ENCODE measurements at places on chromosomes 1 and 21. TPM values are rescaled to one million over a fixed set of nuclear protein-coding genes. Genes with fewer than 3 reads are reported as not detected.

Gene ATP6V1G3
- not detected for total RNA-seq

Gene FAM131C
- 0.43 TPM for total RNA-seq

Gene CENPS
- 10.0 TPM for total RNA-seq

Gene SNAP47
- total RNA-seq: 57.1 TPM

Gene KMO
- not detected for total RNA-seq

Gene KANK4
- total RNA-seq: not detected

Gene FCN3
- not detected for total RNA-seq

Gene CYYR1
- total RNA-seq: not detected

GRCh38 chr1:243718893-243719292 is 131.2 kb downstream of the AKT3 start:
- DNase-seq: no peak

DNA sequence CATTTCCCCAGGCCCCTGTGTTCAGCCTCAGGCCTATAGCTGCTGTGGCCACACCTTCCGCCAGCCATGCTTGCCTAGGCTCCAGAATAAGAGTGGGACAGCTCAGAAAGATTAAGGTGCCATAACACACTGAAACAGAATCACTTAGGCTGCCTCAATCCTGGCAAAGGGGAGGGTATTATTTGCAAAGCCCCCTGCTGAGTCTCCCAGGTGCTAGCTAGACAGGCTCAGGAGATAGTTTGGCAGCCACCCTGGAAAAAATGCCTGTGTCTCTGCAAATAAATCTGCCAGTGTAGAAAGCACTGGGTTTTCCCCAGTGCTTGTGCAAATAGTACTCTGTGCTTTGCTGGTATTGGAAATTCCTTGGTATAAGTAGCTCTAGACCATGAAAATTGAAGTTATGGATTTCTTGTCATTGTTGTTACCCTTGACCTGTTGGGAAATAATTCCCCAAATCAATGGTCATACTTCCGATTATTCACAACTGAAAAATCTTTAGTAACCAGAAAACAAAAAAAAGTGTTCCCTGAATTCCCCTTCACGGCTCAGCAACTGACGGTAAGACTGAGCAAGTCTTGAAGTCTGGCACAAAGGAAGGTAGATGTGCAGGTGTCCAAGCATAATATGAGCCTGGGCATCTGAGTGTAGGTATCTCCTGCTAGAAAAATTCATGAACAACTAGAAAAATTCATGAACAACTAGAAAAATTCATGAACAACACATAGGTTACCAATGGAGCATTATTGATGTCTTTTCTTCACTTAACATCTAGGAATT is 56.9 kb downstream of the PROX1 start:
- no peak for DNase-seq

- DNase-seq: no peak
Observed at GRCh38 chr21:44766818-44767354, 34.7 kb downstream of the UBE2G2 start.

GRCh38 chr1:194535369-194535768 is 1349.0 kb upstream of the B3GALT2 start:
- no peak for DNase-seq

- no peak for DNase-seq
Observed at GRCh38 chr1:183180634-183181056, 5.4 kb upstream of the LAMC2 start.

DNA sequence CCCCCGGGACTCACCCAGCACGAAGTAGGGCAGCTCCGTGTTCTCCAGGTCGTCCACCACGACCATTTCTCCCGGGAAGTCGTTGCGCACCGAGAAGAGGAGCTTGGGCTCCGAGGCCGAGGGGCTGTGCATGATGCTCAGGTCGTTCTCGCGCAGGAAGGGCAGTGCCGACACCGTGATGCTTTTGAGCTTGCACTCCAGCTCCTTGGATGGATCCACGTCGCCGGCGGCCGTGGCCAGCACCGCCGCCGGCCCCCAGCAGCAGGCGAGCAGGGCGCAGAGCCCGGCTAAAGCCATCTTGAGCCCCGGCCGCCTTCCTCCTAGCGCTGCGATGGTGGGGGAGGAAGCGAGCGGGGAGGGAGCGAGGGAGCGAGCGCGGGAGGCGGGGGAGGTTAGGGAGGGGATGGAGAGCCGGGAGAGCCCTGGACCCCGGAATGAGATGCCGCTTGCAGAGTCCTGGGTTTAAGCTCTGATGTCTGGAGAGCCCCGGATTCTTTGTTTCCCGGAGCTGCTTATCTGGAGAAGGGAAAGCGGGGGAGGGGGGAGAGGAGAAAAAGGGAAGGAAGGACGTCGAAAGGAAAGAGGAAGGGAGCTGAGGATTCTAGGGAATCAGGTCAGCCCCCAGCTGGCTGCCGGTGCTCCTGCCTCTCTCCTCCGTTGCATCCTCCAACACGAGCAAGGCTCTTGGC is at the start of gene ASTN1:
TSS of gene ASTN1 (minus strand) at position 333 of the 689 bp plus-strand sequence. CDS start at position 297, 36 bp downstream.
- no peak for DNase-seq

DNA sequence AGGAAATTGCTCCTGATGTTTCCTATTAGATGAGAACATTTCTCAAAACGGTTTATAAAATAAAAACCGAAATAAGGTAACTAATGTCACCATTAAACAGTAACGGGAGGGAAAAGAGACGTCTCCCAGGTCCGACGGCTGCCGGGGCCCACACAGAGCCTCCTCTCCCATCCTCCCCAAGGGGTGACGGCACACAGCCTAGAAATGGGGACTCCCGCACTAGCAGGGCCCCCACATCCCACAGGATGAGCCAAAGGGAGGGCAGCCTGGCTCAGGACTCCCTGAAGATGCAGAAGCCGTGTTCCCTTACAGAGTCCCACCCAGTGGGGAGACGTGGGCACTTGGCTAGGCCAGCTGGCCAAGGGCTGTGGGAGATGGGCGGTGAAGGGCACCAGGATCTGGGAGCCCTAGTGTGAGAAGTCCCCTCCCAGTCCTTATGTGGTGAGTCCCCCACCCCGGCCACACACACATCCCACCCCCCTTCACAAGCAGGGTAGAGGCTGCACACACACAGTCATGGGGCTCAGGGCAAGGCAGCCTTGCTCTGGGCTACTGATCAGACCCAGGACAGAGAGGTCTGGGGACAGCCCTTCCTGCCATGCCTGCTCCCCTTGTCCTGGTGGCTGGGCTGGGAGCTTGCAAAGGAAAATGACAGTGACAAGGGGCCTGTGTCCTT is 3.3 kb downstream of the KRTAP10-3 start:
- DNase-seq: no peak

DNA sequence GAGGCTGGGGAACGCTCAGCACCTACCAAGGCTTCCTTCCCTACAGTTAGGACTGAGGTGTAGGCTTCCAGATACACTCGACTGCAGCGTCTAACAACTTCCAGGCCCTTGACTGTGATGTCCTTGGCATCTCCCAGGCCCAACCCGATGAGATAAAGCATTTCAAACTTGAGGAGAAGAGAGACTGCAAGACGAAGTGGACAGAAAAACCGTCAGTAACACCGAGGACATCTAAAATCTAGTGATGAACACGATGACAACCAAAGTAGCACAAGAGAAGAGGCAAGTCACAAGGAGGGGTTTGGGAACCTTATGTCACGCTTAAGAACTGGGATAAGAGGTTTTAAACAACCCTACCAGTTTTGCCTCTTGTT is 314 bp downstream of the DPH5 start:
- no peak for DNase-seq

DNA sequence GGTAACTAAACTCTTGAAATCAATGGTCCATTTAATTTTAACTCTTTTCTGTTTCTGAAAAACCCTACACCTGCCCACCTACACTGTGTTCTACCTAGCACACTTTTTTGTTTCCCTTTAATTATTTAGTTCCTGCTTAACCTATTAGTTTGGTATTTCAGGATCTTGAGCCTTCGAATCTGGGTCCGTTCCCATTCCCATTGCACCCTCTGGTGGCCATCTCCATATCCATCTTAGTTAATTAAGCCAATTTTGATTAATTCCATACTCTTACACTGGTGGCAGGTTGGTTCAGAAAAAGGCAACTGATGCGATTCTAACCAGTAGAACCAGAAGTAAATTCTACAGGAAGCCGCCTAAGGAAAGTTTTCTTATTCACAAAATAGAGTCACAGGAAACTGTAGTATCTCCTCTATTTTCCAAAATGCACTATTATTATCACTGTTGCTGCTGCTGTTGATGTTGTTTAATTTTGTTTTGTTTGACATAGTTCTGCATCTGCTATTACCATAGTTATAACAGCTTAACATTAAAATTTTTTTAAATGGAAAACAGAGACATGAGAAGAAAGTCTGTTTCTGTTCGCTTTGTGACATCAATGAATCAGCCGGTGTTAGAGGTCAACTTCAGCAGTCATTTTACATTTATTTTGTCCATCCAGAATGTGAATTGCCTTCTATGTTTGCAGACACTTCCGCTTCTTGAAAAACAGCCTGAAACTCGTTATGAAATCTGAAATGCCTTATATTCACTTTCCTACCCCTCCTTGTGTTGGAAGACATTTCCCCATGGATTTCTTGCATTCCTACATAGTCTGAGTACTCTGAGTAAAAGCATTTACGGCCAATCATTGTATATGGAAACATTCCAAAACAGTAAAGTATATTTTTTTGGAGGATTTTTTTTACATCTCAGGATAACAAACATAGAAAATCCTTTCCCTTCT is 115.5 kb upstream of the NCAM2 start:
- peak; percentile 60 for DNase-seq

DNA sequence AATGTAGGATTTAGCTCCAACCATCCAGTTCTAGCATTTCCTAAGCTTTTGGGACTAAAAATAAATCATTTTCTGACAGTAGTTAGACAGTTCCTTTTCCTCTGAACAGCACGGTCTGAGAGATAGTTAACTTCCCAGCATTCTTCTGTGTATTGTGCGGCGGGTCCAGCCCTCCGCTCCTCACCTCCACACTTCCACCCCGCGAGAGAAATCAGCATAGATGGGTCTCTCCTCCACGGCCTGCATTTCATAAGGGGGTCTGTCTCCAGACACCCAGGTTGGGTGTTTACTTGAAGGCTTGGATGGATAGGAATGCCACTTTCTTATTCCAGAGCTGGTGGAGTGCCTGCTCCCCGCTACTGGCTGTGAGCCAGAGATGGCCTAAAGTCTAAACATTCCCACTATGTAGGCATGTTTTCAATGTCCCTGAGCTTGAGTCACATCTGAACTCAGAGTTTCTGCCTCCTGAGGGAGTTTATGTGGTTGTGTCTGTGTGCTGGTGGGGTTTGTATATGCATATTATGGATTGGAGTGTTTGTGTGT is 38.0 kb upstream of the PPP2R5A start:
- DNase-seq: no peak

- DNase-seq: no peak
Observed at GRCh38 chr1:111719135-111719534, 20.1 kb downstream of the INKA2 start.

DNA sequence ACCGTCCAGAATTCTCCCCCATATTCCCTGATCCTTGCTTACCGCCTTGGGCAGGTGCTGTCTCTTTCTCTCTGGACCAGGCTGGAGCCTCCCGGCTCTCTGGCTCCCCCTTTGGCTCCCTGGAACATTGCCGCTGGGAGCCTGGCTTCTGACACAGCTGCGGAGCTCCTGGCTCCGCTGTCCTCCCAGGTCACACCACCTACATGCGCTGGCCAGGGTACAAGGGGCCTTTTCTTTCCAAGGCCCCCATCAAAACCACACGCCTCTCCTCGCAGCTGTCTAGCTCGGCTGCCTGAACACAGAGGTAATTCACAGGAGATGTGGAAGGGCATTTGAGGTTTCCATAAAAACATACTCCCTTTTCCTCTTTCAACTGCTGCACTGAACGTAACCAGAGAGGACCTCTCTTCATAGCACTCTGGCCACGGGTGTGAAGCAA is 7.5 kb upstream of the ZNF648 start:
- DNase-seq: peak; percentile 66

DNA sequence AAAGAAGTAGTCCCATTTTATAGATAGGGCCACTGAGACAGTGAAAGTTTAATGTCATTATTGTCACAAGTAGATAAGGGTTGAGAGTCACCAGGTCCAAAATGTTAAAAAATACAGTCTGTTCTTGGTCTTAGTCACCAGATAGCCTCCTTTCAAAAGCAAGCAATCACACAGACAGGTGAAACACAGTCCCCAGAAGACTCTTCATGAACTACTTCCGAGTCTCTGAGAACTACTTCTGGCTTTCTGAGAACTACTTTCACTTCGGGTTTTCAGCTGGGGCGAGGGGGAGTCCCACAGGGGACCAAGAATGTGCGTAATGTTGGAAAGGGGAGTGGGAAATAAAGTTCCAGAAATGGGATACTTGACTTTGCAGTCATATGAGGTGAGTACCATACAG is 143.2 kb downstream of the HHIPL2 start:
- no peak for DNase-seq

DNA sequence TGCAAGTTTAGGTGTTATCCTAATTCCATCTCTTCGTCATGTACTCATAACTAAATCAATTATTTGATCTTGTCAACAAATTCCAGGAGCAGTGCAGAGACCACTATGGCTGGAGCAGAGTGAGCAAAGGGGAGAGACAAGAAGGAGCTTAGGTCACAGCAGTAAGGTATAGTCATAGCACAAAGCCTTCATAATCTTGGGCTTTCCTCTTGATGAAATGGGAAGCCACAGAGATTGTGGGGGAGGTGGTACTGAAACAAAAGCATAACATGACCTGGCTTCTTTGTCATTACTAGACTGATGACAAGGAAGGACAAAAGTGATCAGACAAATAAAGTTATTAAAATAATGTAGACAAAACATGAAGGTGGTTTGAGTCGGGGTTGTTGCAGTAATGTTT is 60.1 kb upstream of the PTGS2 start:
- DNase-seq: no peak

DNA sequence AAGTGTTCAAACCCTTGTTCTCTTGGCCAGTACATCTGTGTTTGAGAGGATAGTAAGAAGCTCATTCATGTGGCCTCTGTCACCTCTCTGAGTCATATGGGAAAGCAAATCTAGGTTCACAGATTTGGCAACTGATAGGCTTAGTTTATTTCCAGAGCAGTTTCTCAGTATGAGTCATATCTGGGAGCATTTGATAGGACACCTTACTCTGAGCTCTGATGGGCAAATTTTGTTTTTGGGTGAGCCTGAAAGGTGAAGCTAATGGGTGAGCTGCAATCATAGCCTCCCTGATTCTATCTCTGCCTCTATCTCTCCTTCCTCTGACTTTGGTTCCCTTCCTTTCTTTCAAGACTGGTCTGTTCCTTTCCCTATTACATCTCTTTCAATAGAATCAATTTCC is 134.4 kb downstream of the S1PR1 start:
- DNase-seq: no peak

DNA sequence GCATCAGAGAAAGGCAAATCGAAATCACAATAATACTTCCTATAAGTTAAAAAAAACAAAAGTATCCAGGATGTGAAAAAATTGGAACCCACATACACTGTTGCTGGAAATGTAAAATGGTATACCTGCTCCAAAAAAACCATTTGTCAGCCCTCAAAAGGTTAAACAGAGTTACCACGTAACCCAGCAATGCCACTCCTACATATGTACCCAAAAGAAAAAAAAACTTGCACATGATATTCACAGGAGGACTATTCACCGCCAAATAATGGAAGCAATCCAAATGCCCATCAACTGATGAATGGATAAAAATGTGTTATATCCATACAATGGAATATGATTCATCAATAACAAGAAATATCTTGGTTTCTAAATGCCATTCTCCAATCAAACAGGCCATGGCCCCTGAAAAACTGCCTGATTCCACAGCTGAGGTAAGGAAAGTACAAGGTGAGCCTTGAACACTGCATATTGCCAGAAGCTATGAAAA is 38.8 kb upstream of the PSMG1 start:
- DNase-seq: no peak
